ENCODE measurements at places on chromosomes 6 and 20. TPM values are rescaled to one million over a fixed set of nuclear protein-coding genes. Genes with fewer than 3 reads are reported as not detected.

DNA sequence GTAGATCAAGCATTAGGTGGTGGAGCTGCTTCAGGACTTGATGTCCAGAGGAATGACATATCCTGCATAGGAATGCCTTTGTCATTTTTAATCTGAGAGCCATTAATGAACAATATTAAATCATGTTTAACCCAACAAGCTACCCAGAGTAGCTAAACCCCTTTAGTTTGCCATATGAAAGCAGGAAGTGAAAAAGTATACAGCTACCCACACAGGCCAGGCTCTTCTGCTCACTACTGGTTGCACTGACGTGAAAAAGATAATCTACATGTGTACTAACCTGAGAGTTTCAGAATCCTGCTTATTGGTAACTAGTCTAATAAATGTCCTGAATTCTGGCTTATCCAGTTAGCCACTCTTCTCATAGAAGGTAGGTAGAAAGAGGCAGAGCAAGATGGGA, 19.9 kb downstream of the GLYATL3 start:
- no peak for DNase-seq

- peak; percentile 79 for DNase-seq
Measured at GRCh38 chr6:149079911-149080491, 237.5 kb upstream of the TAB2 start.

- no peak for DNase-seq
Measured at GRCh38 chr6:150314230-150315188, 54.3 kb upstream of the IYD start.

DNA sequence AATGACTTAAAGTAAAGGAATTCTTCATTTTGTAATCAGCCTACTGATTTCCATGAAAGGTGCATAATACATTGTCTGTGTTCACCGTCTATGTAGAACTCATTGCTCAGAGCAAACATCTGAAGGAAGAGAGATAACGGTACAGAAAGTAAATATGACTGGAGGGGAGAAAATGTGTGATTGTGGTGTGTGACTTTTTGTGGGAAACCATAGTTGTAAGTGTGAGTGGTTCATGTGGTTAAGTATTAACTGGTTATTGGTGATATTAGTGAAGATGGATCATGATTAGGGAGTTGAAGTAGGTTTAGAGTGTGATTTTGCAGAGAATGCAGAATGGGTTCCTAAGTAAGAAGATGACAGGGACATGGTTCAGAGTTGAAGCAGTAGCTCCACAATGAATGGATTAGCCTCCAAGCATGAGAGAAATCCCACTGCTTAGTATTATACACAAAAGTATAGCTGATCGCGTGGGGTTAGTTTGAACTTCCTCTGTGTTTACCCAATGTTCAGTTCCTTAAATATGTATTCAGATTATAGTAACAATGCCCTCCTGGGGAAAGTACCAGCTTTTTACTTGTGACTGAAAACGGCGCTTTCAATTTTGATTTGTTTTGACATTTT, 368.9 kb downstream of the UTRN start:
- no peak for DNase-seq

Gene GRM1
- 1.3 TPM for total RNA-seq

Gene PLCB1
- 7.7 TPM for total RNA-seq

Gene LY6G6D
- total RNA-seq = not detected

Gene NKAIN4
- total RNA-seq = not detected

Gene EPHA7
- total RNA-seq = 1.5 TPM
